Epithelial cell of esophagus (primary cell): ENCODE measurements at places on chromosomes 1 and 21.

GRCh38 chr21:39374046-39374445, 25.2 kb upstream of the HMGN1 start:
- no peak for DNase-seq

- no peak for DNase-seq
Observed at GRCh38 chr21:41869771-41870170, 9.4 kb downstream of the PRDM15 start.

DNA sequence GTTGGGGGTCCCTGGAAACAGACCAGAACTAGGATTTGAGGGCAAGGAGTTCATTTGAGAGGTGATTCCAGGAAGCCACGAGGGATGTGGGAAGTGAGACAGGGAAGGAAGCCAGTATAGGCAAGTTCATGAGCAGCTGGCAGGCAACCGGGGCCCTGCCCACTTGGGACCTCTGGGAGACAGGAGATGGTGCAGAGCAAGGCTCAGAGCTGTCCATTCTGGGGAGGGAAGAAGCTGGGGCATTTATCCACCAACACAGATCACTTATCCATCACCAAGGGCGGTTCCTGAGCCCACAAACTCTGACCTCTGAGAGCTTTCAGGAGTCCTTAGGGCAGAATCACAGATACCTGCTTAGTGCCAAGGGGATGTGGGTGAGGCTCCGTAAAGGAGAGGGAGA, 16.8 kb downstream of the EDN2 start:
- no peak for DNase-seq

- no peak for DNase-seq
Observed at GRCh38 chr1:162422662-162423375, 10.9 kb upstream of the SH2D1B start.

- DNase-seq, result peak; percentile 93
Observed at GRCh38 chr1:26353976-26354820, at the start of gene CRYBG2. TSS of gene CRYBG2 (minus strand) at chr1:26354130. CDS start at chr1:26346657, 7,473 bp downstream.

DNA sequence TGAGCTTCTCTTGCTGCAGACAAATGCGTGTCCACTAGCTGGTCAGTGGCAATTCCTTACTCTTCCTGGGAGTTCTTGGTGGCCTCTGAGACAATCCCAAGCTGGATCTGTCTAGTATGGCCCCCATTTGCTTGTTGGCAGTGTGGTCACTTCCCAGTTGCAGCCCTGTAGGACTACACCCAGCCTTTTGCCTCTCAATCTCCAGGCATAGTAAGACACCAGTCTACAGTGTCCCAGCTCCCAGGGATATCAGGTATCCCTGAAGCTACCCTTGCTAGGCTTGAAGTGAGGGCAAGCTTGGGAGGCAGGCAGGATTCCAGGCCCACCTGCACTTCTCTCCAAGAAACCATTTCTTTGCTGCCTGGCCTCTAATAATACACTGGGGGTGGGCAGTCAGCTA, 316.6 kb downstream of the RYR2 start:
- DNase-seq, result no peak
